ENCODE measurements at places on chromosomes 4 and X.

DNA sequence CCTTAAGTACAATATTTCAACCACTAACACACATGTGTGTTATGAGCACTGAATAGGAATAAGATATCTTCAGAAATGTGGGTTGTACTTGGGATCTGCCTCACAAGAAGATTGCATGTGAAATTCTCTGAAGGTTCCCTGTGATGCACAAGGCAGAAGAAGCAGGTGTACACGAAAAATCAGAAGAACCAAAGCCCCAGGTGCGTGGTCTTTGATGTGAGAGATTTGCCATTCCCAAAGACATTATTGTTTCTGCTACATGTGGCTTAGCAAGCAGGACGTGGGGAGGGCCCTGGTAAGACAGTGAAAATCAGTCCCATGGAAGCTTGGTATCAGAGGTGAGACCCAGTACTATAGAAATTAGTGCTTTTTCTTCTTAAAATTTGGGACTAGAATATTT is 13.0 kb upstream of the SPRY1 start:
- no peak for DNase-seq

- no peak for DNase-seq
Observed at GRCh38 chr4:28675582-28675981, 1814.9 kb downstream of the STIM2 start.

DNA sequence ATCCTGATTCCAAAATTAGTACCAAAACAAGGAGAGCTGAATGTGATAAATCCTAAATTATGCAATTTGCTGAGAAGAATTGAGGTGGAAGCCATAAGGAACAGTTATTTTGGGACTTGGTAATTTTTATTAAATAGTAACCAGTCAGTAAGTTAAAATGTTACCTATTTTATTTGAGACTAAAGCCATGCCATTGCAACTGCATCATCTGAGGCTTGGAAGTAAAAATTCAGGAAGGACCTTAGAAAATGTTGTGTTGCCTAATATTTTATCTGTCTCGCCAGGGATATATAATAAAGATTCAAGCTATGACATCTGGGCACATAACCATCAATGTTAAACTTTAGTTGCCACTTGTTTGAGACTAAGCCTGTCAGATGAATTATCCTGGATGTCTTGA is 341.3 kb upstream of the MAGEB16 start:
- no peak for DNase-seq

- DNase-seq, result no peak
Observed at GRCh38 chr4:140743194-140743931, 12.8 kb downstream of the TBC1D9 start.

GRCh38 chrX:38895775-38896174 is 94.5 kb downstream of the MID1IP1 start:
- DNase-seq, result no peak

DNA sequence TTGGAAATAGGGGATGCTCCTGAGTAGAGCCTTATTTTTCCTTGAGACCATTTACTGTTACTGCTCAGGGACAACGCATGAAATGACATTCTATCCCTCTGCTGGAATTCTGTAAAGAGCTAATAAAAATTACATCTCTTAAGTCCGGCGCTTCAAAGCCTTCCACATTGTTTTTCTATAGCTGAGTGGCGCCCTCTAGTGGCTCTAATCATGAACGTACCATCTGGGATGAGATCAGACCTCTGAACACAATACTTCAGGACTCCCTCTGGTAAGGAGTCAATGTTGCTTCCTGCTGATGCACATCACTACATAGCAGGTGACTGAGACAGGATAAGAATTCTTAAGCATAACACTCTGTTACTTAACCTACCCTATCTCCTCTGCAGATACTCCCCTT is 6.0 kb downstream of the HMGN5 start:
- no peak for DNase-seq

GRCh38 chr4:38815885-38816782 is 11.5 kb upstream of the TLR1 start:
- no peak for DNase-seq

Data from HuH-7.5 (cell line).